ENCODE measurements at places on chromosomes 5 and 9.

DNA sequence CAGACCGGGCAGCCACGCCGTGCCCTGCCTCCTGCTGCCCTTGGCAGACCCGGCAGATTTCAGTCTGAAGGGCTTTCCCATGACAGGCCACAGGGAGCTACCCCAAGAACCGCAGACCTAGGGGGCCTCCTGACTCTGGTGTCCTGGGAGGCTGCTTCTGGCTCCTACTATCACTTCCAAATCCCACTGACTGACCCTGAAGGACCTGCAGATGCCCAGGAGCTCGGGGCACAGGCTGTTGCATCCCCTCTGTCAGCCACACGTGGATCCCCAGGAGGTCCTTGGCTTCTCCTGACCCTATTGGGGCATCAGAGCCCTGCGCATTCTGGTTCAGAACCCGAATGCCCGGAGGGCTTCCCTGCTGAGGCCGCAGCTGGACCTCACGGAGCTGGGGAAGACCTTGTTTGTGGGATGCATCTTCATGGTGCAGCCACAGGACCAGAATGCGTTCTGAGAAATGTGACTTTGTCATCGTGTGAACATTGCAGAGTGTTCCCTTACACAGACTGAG lies 81.3 kb upstream of the IRX4 start:
- no peak for DNase-seq

- DNase-seq = no peak
Observed at GRCh38 chr9:131736431-131736830, 3.4 kb downstream of the RAPGEF1 start.

- peak; percentile 24 for DNase-seq
Observed at GRCh38 chr9:81116340-81117137, 572.8 kb downstream of the TLE1 start.

DNA sequence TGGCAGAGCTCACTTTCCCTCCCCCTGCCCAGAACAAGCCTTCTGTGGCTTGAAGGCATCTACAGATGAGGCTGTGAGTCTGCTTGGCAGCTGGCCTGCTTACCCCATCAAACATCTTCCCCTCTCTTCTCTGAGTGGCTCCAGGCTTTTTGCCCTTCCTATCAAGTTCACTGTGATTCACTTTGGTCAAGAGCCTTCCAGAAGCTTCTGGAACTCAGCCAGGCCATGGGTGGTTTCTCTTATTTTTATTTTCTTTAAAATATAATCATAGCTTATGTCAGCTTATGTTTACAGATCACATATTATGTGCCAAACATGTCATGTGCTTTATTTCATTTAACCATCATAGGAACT lies 267.0 kb downstream of the SEC61B start:
- no peak for DNase-seq

- DNase-seq = no peak
Observed at GRCh38 chr5:107739661-107740060, 68.9 kb upstream of the EFNA5 start.

DNA sequence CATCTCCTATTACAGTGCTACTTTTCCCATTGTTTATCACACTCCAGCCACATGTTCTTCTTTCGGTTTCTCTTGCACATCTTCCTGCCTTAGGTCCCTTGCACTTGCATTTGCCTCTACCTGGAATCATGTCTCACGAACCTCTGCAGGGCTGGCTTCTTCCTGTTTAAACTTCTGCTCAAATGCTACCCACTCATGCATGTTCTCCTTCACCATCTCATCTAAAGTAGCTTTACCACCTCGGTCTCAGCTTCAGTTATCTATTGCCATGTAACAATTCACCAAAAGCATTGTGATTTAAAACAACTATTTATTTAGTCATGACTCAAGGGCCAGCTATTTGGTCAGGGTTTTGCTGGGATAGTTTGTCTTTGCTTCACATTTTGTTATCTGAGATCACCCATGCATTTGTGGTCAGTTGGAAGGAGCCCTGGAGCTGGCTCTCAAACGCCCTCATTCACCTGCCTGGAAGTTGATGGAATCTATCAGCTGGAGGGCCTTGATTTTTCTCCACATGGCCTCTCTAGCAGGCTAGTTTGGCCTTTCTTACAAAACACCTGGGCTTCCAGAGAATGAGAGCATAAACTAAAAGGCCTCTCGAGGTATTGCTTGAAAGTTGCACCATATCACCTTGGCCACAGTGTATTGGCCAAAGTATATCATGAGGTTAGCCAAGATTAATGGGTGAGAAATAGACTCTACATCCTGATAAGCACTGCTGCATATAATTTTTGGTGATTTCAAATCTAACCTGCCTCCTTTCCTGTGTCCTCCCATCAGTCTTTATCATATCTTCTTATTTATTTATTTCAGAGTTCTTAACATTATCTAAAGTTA lies 21.4 kb downstream of the SPINK1 start:
- DNase-seq = no peak

GRCh38 chr5:32506201-32506661 lies 61.7 kb upstream of the ZFR start:
- DNase-seq = no peak

DNA sequence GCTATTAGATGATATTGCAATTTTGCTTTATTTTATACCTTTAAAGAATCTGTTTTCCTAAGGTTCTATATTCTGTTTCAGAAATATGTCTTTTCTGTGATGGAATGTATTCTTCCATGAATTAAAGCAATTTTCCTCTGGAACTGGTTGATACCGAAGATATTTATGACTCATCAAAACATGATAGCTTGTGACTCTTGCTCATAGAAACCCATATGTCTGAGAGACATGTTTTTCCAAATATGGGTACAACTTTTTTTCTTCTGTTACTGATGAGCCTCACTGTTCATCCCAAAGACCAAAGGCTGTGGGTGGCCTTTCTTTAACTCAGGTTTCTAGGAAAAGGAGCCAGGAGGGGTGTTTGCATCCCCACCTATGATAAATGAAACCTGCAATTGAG lies 126.1 kb upstream of the PAPPA start:
- no peak for DNase-seq

DNA sequence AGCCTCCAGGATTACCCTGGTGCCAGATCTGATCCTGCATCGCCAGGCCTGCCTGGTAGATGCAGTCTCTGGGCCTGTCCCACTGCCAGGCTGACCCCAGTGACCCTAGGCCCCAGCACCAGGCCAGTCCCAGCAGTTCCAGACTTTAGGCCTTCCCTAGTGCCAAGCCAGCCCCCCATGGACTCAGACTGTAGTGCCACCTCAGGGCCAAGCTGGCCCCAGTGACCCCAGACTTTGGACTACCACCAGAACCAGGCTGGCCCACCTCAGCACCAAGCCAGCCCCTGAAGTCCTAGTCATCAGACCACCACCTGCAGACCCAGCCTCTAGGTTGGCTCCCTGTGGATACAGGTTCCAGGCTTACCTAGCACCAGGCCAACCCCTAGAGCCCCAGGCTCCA lies 142.5 kb downstream of the PJA2 start:
- DNase-seq = no peak

- no peak for DNase-seq
Observed at GRCh38 chr5:18142831-18143230, 508.6 kb downstream of the TAF11L14 start.

DNA sequence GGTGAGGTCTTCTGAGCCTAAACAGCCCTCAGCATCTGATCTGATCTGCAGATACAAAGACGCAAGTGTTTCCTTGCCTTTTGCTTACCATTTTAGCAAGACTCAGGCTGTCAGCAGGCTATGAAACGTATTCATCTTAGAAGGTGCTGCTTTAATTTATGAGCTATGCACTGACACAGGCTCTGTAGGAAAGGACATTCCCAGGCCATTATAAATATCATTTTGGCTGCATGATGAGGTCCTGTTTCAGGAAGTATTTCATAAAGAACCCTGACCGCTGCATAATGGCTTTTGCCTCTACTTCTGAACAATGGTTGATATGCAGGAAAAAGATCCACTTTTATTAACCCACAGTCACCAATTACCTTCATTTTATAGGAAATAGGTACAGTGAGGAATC lies 98.4 kb upstream of the CAST start:
- DNase-seq = no peak

DNA sequence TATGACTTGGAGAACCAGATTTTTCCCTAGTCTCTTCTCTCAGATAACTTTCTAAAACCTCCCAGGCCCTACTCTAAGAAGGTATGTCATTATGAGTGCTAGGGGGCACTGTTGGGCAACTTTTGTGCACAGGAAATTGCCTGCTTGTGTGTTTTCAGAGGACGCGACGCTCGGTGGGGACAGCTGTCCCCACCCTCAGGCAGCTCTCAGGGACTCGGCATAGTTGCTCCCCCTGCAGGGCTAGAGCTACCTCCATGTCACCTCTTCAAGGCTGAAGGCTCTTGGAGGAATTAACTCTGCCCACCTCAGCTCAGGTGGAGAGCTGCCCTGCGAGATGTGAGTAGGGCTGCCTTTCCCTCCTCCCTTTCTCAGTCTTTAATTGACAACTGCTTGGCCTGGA lies 10.2 kb upstream of the TIFAB start:
- peak; percentile 69 for DNase-seq

- no peak for DNase-seq
Observed at GRCh38 chr9:133597316-133597957, 11.8 kb downstream of the FAM163B start.

DNA sequence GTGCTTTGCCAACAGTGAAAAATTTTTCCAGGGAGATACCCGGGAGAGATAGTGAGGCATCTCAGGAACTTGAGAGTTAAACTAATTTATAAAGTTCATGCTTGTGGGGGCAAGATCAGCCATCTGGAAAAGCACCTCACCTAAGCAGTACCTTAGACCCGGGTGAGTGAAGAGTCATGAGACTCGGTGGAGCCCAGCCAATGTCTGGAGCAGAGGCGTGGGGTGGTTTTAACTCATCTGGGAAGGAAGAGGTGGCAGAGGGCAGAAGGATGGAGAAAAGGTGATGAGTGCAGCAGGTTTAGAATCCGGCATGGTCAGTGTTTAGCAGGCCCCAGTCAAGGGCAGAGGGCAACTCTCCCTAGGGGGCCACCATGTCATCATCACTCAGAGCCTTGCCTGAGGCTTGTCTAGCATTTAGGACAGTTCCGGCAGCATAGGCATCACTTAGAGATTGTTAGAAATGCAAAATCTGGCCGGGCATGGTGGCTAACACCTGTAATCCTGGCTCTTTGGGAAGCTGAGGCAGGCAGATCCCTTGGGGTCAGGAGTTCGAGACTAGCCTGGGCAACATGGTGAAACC lies 4.3 kb upstream of the RNF183 start:
- no peak for DNase-seq
